ENCODE measurements at places on chromosomes 13 and 19.

GRCh38 chr19:18176367-18177310 lies 3.0 kb downstream of the IFI30 start:
- DNase-seq = no peak

DNA sequence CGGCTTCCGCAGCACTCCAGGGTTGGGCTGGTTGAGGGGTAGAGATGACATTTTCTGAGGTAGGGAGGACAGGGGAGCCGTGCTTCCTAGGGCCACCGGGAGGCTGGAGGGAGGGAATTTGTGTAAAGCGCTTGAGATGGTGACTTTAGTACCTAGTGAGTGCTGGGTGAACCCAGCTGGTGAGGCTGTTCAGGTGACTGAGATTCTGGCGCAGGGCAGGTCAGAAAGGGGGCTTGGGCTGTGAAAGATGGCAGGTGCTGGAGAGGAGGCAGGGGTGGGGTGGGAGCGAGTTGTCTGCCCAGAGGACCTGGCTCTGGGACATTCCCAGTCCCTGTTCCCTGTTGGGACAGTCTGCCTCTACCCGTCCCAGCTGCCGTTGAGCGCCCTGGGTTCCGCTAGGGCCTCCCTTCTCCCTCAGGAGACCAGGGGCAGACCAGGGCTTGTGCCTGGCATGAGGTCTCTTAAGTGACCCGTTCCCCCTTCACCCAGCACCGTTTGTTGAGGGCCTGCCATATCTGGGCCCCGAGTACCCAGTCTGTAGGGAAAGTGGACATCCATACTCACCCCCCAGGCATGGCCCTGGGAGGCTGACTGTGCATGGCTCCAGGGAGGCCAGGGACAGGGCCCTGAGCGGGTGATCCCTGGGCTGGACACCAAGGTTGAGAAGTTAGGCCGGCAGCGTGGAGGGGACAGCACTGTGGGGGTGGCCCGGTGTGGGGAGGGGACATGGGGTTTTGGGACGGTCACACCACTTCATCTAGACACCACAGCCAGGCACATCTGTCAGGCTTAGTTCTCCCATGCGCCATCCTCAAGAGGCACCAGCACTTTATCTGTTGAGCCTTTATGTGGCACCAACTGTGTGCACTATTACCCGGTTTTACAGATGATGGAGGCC lies 5.0 kb downstream of the PTOV1 start:
- DNase-seq = no peak

- DNase-seq = no peak
These were observed 15.1 kb downstream of the CUL4A start for GRCh38 chr13:113224486-113224885.

DNA sequence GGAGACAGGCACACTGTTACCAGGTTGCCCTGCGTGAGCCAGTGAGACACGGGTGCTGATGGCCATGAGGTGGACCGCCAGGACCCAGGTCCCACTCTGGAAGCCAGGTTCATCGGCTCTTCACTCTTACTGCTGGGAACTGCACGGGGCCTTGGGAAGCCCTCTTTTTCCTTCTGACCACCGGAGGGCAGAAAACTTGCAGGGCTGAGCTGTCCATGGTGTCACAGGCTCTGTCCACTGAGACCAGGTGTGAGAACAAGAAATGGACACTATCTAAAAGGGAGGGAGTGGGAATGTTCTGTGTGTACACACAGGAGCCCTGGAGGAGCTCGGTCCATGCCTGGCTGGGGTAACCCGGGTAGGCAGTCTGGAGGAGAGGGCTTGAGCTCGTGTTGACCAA lies 93.4 kb downstream of the UQCRFS1 start:
- no peak for DNase-seq

- DNase-seq = no peak
These were observed 14.4 kb upstream of the MYDGF start for GRCh38 chr19:4684312-4685095.

GRCh38 chr13:112859817-112860190 lies 109.2 kb upstream of the MCF2L start:
- no peak for DNase-seq

GRCh38 chr13:36848199-36848982 lies 29.4 kb downstream of the RFXAP start:
- no peak for DNase-seq

- no peak for DNase-seq
These were observed 3.7 kb downstream of the CEACAM16 start for GRCh38 chr19:44702551-44703176.

- no peak for DNase-seq
These were observed 31.2 kb upstream of the DGKH start for GRCh38 chr13:42017264-42017663.

All from T-helper 9 cell (primary cell).